ENCODE measurements at places on chromosomes 2 and 18.

DNA sequence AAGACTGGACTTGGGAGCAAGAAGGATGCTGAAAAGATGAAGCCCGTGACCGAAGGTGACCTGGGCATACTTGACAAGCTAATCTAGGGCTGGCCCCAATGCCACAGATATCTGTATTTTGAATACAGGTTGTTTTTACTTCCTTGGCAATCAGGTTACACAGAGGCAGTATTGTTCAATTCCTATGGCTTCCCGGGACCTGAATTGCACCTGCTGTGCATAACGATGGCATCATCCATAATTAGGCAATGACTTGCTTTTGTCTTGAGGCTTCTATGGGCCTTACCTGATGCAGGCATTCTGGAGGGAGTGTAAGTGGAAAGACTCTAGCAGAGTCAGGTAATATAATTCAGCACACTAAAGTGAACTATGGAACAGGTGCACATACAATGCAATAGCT lies 60.6 kb upstream of the CUL3 start:
- no peak for DNase-seq

GRCh38 chr2:147364597-147364996 lies 480.2 kb upstream of the ACVR2A start:
- DNase-seq, result no peak

GRCh38 chr18:70956554-70956953 lies 667.7 kb downstream of the SOCS6 start:
- DNase-seq, result no peak

GRCh38 chr2:69211048-69211447 lies 176.0 kb downstream of the GFPT1 start:
- no peak for DNase-seq

GRCh38 chr2:74819702-74820101 lies 14.2 kb upstream of the HK2 start:
- DNase-seq, result no peak

DNA sequence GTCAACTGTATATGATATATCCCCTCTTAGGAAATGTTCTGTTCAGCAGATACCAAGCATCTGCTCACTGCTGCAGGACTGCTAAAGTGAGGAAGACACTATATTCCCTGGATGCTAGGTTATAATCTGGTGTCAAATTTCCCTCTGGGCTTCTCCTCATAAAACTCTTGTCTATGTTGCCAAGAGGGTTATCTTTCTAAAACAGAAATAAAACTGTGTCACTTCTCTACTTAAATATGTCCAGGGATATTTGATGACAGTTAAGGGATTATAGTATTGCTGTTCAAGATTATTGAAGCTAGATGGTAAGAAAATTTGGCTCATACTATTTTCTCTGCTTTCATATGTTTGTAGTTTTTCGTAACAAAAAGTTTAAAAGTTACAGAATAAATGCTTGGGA lies 30.5 kb upstream of the SNRNP27 start:
- no peak for DNase-seq

GRCh38 chr2:230459216-230459615 lies 43.2 kb downstream of the SP100 start:
- no peak for DNase-seq

GRCh38 chr2:240464514-240465241 lies 29.2 kb downstream of the GPC1 start:
- DNase-seq, result no peak

DNA sequence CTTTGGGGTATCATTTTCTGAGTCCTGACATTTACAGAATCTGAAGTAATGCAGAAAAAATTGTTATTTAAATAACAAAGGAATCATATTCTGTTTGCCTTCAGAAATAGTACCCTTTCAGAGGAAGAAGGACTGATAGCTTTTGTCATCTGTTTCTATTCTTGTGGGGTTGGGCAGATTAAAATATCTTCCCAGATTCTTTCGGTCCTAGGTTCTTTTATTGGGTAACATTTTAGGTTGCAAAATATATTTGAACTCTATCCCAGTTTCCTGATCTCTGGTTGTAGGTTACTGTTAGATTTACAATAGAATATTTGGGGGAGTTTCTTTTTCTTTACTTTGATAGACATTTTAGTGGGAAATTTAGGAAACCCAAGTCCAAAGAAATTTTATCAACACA lies 550.5 kb downstream of the SPAG16 start:
- no peak for DNase-seq

DNA sequence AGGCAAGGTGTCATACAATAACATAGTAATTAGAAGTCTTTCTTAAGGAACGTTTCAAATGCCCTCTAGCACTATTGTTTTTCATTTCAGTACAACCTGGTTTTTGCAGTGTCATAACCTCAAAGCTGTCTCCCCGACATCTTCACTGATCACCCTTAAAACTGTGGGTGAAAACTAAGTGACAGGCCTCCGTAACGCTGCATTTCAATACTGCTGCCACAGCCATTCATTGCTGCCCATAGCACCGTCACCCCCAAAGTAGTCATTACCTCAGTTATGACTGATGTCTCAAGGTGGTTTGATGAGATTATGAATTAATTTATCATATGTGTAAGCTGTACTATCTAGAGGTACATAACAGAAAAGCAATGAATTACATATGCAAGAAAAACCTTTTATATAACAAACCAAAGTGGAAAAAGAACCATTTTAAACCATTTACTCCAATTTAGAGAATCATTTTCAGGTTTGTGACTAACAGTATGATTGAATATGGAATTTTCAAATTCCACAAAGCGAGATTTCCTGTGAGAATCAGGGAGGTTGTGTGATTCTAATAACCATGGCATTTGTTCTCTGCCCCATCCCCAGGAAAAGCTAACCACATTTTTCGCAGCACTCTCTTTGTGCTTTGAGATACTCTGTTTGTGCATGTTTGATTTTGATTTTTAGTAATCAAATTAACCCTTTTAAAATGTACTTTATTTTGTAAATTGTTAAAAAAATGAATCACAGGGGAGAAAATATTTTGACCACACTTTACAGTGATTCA lies 263.0 kb downstream of the PTGR3 start:
- DNase-seq, result no peak

GRCh38 chr18:61870151-61870550 lies 22.7 kb downstream of the RNF152 start:
- DNase-seq, result no peak

- DNase-seq, result no peak
Observed at GRCh38 chr18:33928231-33928630, 296.5 kb downstream of the NOL4 start.

DNA sequence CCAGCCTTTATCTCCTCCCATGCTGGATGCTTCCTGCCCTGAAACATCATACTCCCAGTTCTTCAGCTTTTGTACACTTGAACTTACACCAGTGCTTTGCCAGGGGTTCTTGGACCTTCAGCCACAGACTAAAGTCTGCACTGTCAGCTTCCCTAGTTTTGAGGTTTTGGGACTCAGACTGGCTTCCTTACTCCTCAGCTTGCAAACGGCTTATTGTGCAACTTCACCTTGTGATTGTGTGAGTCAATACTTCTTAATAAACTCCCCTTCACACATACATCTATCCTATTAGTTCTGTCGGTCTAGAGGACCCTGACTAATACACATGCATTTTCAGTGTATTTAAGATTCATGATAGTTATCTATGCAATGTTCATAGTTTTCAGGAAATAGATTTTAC lies 35.8 kb upstream of the ZNF804A start:
- DNase-seq, result no peak

- no peak for DNase-seq
Observed at GRCh38 chr18:31206787-31207381, 44.2 kb upstream of the DSC1 start.

DNA sequence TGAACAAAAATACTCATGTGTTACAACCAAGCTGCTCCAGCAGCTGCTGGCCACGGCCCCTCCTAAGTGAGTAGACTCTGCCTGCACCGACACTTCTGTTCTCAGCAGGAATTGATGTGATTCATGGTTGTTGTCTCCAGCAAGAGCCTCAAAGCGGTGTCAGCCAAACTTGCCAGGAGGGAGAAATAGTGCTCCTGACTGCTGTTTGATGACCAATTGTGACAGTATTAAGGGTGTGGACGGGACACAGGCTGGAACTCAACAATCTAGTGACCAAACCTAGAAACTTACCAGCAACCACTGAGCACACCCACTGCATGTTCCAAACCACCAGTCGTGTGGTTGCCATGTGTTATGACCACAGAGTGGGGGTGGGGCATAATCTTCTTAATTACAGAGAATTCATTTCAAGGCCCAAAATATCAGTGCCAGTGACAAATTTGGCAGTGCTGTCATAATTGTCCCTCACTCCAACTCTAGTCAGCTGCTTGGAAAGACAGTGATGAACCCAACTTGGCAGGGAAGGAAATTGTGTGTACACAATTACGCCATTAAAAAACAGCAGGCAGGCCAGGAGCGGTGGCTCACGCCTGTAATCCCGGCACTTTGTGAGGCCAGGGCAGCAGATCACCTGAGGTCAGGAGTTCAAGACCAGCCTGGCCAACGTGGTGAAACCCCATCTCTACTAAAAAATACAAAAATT lies 30.4 kb downstream of the FBLN7 start:
- DNase-seq, result no peak

DNA sequence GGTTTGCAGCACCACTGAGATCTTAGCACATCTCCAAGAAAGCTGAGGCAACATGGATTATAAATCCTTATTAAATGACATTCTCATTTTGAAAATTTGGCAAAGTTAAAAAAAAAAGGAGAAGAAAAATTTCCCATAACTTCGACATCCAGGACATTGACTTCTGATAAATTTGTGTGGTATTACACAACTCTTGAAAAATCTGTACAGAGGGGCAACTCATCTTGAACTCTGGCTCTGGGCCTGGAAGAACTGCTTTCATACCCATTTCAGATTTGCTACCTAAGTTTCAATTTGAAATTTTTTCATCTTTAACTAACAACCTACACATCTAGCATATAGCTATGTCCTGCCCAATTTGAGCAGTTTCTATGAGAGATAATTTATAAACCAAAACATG lies 118.0 kb upstream of the UGP2 start:
- no peak for DNase-seq

- no peak for DNase-seq
Observed at GRCh38 chr2:105104208-105104731, 66.4 kb downstream of the MRPS9 start.

GRCh38 chr2:42128721-42129486 lies 40.2 kb upstream of the EML4 start:
- DNase-seq, result no peak

- no peak for DNase-seq
Observed at GRCh38 chr2:240363746-240364581, 71.5 kb upstream of the GPC1 start.

DNA sequence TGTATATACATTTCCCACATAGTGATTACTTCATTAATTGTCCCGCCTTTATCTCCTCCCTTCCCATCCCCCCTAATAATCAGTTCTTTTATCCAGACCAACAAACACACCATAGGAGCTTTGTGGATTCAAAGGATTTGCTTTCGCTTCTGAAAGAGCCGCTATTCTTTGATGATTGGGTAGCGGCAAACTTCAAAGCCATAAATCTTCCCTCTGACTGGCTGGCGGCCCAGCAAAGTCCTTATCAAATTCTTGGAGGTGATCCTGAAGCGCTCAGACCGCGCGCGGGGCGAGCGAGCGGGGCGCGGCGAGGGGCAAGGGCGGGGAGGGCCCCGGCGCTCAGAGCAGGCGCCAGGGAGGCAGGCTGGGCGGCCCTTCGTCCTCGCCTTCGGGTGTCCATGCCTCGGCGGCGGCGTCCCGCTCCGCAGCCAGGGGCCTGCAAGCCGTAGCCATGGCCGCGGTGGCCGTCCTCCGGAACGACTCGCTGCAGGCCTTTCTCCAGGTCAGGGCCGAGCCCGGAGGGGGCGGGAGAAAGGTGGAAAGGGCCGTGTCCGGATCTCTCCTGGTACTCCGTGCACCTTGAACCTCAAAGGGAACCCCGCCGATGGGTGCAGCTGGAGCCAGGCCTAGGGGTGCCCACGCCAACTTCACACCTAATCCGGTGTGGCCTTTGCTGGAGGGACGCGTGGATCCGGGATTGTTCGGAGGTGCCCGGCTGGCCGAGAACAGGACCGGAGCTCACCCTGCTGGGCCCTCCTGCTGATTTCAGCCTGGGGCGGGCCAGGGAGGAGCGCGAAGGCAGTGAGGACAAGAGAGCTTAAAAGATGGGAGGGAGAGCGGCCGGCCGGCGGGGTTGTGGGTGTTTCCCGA lies at the start of gene SP5:
TSS of gene SP5 (plus strand) at position 276 of the 870 bp plus-strand sequence. CDS start at position 452, 176 bp downstream.
- DNase-seq, result no peak

DNA sequence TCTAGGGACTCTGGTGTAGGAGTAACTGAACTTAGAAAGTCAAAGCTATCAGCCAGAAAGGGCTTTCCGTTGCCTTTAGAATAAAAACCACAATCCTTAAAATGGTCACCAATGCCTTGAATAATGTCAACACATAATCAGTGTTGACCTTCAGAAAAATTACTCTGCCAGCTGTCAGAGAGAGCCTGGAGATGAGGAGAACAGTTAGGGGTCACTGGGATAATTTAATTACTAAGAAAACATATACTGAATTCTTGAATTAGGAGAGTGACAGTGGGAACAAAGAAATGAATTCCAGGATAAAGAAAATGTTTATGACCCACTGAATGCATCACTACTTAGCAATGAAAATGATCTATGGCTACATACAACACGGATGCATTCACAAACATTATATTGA lies 23.4 kb upstream of the UGP2 start:
- DNase-seq, result no peak
